ENCODE measurements at places on chromosomes 4 and X.

- no peak for DNase-seq
These were observed 32.4 kb downstream of the PRDX4 start for GRCh38 chrX:23699636-23700194.

DNA sequence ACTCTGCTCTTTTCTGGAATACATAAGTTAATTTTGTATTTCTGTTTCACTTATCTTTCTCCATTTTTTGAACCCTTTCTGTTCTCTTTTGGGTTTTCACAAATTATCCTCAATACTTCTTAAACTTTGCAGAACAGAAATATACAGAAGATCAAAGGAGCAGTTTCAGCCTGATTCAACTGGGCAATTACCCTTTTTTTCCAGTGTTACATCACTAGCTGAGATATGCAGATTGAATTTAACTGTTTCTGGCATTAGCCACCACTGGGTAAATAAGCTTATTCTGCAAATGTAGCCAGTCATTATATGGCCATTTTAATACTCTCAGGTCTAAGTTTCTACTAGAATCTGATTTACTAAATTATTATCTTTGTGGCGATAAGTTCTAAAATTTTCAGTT is 66.9 kb upstream of the GRID2 start:
- no peak for DNase-seq

DNA sequence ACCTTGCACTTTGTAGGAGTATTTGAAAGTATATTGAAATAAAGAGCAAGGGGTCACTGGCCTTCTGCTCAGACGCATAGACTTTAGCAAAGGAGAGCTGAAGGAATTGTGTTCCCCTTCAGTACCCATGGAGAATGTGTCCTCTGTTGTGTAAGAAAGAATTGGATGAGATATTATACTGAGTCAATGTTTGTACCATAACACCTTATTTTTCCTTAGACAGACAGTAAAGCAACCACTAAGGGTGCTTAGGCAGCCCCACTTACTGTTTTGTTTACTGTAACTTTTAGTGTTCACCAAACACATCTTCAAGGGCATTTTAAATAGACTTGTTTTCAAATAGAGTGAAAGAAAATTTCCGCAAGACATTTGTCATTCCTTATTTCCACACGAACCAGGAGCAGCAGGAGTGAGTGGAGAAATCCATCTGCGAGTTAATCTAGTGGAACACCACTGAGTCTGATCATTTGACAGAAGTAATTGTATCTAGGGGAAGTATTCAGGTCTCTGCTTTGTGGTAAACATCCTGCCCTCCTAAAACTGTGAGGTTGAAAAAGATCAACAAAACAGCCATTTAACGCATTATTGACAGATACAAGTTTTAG is 89.5 kb downstream of the SLIT2 start:
- DNase-seq, result no peak

- no peak for DNase-seq
These were observed 13.3 kb downstream of the RNF4 start for GRCh38 chr4:2482192-2482591.

DNA sequence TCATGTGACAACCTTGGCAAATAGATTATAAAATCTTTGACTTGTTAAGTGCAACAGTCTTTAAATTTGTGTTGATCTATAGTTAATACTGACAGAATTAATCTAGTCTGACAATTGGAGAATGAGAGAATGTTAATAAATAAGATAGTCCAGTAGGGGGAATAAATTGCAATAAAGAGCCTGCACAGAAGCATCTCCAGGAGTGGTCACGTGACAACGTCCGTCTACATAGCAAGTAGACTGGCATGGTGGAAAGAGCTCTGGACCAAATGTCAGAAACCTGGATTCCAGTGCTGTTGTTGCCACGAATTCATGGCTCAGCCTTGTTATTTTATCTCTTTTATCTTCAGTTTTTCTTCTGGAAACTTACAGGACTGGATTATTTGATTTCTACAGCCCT is 436.5 kb downstream of the RAB28 start:
- DNase-seq, result no peak

- DNase-seq, result no peak
These were observed 447 bp downstream of the PDZD11 start for GRCh38 chrX:70289168-70289792.

DNA sequence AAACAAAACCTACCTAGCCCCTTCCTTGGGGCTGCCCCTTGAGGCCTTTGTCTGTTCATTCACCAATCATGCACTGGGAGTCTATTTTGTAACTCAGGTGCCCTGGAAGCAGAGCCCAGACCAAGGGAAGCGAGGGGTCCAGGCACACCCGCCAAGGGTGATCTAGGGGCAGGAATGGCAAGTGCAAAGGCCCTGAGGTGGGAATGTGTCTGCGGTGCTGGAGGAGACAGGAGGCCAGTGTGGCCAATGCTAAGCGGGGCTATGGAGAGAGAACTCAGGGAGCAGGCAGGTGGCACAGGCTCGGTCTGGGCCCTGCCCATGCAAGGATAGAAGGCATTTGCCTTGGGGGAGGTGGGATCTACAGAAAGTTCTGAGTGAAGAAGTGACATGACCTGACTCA is 3.5 kb upstream of the SH3BP2 start:
- DNase-seq, result no peak

- no peak for DNase-seq
These were observed 105.9 kb upstream of the SLC7A11 start for GRCh38 chr4:138348055-138348454.

- DNase-seq, result no peak
These were observed 123.9 kb downstream of the UCHL1 start for GRCh38 chr4:41380511-41381157.

DNA sequence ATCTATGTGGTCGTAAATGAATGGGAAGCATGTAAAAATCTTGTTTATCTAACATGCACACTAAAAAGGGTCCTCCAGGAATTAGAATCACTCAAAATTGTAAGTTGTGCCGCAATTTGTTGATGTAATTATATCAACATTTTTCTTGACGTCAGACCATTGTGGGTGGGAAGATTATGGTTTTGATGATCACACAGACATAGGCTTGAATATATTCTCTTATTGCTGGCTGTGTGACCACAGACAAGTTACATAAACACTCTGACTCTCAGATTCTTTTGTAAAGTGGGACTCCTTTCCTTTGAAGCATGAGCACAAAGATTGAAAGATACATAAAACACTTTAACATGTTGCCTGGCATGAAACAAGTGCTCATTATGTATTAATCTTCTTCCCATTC is 51.5 kb downstream of the IL1RAPL1 start:
- DNase-seq, result no peak

- no peak for DNase-seq
These were observed 187.7 kb upstream of the GATB start for GRCh38 chr4:151948351-151949016.

GRCh38 chr4:109990261-109991257 is 77.9 kb downstream of the EGF start:
- no peak for DNase-seq

GRCh38 chrX:68598841-68599240 is 48.6 kb upstream of the STARD8 start:
- no peak for DNase-seq

DNA sequence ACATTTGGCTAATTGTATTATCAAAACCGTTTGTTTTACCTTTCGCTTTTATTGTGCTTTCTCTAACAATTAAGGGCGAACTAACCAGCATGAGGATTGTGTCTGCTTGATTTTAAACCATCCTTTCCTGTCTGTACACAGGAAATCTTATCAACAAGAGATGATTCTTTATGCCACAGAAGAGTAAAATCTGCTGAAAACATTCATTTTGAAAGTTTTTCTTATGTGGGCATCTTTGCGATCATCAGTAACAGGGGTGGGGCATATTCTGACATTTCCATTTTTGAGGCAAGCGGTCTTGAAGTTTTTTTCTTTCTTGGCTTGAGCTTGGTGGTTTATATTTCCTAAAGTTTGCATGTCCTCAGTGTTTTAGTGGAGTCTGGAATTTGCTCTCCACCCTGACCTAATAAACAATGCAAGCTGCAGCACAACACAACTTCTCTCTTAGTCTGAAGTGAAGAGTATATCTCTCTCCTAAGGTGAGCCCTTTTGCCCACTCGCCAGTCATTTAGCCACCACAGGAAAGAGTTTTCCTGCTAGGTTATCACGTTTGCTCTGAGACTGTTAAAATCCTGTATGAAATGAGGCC is 26.6 kb downstream of the NFKB1 start:
- no peak for DNase-seq

DNA sequence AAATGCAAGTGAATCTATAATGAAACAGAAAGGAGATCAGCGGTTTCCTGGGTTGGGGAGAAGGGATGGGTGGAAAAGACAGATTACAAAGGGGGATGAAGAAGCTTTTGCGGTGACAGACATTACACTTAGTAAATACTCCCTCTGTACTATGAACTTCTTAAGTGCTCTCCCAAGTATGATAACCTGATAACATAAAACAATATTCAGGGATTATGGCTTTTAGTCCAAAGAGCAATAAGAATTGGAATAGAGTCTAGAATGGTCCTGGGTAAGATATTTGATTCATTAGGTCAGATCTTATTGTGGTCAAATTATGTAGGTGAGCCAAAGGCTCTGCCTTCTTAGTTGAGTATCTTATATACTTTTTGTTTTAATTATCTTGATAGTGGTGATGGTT is 9.2 kb downstream of the LRRC66 start:
- no peak for DNase-seq

DNA sequence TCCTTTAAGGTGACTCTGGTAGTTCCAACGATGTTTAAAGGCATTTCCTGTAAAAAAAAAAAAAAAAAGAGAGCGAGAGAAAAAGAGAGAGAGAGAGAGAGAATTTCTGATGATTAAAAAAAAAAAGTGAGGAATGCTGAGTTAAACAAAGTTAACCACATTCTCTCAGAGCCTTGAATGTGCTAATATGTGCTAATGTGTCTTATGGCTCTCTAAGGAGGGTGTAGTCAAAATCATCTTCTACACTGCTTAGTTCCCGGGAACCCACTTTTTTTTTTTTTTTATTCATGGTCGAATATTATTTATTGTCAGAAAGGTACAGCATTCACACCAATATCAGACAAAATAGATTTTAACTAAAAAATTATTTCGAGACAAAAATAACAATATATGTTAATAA is 111.7 kb downstream of the SNCA start:
- no peak for DNase-seq

DNA sequence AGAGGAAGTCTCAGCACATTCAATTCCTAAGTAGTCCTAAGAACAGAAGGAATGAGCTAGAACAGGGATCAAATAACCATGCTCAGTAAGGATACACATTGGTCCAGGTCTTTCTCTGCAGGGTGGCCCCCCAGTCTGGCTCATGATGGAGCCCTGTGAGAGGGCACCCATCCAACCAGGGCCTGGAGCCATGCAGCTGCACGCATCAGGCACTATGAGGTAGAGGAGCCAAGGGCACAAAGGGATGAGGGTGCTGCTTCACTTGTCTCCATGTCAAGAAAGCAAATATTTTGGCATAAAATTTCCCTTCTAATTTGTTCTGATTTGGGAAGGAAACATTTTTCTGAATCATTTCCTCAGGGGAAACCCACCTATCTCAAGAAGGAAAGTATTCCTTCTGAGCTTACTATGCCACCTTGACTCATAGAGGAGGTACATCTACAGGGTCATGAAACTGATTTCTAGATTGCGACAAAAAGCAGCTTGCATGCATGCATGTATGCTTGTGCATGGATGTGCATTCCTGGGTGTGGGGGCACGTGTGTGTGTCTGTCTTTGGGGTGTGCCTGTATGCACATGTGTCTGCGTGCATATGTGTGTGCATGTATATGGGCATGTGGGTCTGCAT is 600.3 kb downstream of the MID1IP1 start:
- no peak for DNase-seq

DNA sequence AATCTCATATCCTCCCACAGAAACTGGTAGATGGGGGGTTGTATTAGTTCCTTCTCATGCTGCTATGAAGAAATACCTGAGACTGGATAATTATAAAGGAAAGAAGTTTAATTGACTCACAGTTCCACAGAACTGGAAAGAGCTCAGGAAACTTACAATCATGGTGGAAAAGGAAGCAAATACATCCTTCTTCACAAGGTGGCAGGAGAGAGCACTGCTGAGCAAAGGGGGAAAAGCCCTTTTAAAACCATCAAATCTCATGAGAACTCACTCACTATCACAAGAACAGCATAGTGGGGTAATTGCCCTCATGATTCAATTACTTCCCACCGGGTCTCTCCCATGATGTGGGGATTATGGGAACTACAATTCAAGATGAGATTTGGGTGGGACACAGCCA is 250.5 kb upstream of the GPRIN3 start:
- no peak for DNase-seq

GRCh38 chrX:42485601-42486000 is 292.4 kb downstream of the PPP1R2C start:
- DNase-seq, result no peak

DNA sequence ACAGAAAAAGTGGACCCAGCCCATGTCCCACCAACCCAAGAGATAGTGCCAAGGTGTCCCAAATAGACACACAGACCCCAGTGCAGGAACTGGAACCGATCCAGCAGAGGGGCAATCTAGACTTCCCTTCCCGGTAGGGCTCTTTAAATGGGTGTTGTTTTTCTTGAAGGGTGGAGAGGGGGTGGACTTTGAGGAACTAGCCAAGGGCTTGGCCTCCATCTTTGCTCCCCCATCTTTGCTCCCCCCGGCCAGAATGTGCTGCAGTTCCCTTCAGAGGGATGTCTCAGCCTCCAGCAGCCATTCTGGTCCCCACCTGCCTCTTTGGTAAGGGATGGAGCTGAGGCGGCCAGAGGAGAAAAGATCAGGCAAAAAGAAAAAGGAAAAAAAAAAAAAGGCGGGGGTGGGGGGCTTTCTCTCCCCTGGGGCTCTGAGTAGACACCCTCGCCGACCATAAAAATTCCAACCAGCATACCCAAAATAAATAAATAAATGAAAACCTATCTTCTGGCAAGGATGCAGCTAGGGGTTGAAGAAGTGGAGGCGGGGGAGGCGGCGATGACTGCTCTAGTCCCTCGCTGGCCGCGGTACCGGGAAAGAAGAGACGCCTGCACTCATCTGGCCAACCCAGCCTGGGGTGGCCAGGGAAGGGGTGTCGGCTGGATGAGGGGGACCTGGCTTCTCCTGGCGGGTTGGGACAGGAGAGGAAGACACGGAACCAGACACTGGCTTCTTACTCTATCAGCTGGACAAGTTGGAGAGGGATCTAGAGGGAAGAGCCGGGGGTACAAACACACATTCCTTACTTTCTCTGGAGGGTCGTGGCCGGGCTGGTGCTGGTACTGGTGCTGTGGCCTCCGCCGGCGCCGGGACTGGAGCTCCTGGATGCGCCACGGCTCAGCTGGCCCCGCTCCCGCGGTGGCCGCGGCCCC is 38.5 kb upstream of the IQSEC2 start:
- DNase-seq, result no peak

- DNase-seq, result no peak
These were observed 39.2 kb downstream of the MTHFD2L start for GRCh38 chr4:74197080-74197479.

- DNase-seq, result no peak
These were observed 99.3 kb upstream of the GRPR start for GRCh38 chrX:16023790-16024734.

- no peak for DNase-seq
These were observed 12.6 kb downstream of the C4orf54 start for GRCh38 chr4:99645036-99645435.

GRCh38 chr4:24582235-24582832 is 2.0 kb downstream of the DHX15 start:
- no peak for DNase-seq

GRCh38 chr4:2136726-2137125 is 77.6 kb downstream of the NAT8L start:
- peak; percentile 53 for DNase-seq
